Vagina (tissue), 2 donors: ENCODE measurements at places on chromosomes 6 and 20. TPM values are rescaled to one million over a fixed set of nuclear protein-coding genes. Genes with fewer than 3 reads are reported as not detected.

Gene RAB44
- 0.49 TPM for total RNA-seq

Gene SLC17A3
- total RNA-seq, result not detected

- no peak for DNase-seq
Measured at GRCh38 chr6:55866128-55866527, 9.3 kb downstream of the BMP5 start.

GRCh38 chr6:111057074-111057752, 30.1 kb upstream of the SLC16A10 start:
- no peak for DNase-seq

DNA sequence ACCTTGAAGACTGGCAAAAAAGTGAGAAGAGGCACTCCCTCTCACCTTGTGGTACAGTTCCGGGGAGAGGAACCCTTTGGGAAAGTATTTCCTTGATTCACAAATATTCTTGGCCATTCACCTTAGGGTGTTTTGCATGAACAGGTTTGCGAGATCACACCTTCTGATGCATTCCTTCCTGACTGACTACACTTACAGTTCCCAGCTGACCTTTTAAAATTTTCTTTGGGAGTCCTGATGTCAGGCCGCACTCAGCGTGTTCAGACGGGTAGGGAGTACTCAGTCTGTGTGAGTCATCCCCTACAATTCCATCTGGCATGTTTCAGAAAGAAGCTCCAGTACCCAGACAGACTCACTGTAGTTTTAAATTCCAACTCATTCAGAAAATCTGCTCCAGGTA, 1.7 kb downstream of the ADGRF4 start:
- DNase-seq, result no peak

DNA sequence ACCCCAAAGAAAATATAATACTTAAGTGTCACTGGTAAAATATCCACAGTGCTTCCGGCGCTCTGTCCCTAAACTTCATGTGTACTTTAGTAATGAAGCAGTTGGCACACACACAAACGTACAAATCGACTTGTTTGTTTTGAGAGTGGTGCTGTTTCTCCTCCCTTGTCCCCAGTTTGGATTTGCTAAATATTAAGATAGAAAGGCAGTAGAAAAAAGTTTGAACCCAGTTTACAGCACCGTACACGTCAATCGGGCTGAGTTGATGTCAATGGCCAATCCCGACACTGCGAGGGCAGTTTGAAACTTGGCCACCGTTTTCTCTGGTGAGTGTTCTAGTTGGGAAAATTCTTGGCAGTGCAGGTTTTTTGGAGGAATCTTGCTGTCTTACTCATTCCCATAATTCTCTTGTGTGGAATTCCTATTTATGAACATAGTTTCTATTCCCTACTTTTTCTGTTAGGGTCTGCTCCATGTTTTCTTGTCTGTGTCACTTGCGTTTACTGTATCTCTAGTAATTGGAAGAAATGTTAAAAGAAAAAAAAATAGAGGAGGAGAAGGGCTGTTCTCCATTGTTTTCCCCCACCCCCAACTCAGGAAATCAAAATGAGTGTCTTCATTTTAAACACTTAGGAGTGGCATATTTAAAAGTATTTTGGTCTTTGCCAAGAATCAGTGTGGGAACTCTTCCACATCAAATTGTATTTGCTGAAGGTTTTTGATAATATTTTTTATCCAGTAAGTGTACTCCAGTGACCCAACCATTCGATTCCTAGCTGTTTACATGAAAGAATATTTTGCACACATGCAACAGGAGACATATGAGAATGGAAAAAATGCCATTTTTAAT, 72.3 kb downstream of the OR2B2 start:
- no peak for DNase-seq

- no peak for DNase-seq
Measured at GRCh38 chr6:13267142-13267651, 61.1 kb downstream of the TBC1D7 start.

- no peak for DNase-seq
Measured at GRCh38 chr6:830667-831327, 137.9 kb upstream of the EXOC2 start.

GRCh38 chr20:35192118-35192872, 20.4 kb downstream of the PROCR start:
- DNase-seq, result no peak

- DNase-seq, result no peak
Measured at GRCh38 chr20:3749087-3749688, 16.7 kb downstream of the HSPA12B start.

GRCh38 chr20:37333848-37334318, 12.1 kb upstream of the SRC start:
- DNase-seq, result no peak

DNA sequence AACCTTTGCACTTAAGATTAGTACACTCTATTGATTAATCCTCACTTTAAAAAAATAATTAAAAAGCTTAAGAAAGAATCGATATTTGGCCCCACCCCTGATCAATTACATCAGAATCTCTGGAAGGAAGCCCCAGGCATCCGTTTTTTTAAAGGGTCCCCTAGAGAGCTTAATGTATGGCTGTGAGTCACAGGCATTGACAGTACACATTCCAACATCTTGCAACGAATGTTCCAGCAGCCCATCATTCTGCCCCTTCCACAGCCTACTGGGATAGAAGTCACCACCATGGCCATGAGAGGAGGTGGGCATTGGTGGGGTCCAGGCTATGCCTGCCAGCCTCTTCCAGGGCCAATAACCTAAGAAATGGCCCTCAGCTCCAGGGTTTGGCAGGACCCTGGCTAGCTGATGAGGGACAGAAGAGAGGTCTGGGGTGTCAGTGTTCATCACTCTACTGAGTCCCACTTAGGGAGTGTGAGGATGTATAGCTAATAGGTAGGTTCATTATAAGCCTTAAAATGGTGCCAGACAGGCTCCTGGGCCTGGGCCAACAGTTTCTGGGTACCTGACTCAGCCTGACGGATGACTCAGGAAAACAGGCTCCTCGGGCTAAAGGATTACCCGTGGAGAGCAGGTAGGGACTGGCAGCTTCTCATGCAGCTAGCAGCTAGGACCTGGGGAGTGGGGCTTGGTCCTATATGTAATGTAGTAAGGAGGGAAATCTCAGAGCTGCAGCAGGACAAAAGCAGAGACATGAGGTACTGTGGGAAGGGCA, 40.4 kb downstream of the MDGA1 start:
- DNase-seq, result no peak
